ENCODE measurements at places on chromosomes 1 and 21.

DNA sequence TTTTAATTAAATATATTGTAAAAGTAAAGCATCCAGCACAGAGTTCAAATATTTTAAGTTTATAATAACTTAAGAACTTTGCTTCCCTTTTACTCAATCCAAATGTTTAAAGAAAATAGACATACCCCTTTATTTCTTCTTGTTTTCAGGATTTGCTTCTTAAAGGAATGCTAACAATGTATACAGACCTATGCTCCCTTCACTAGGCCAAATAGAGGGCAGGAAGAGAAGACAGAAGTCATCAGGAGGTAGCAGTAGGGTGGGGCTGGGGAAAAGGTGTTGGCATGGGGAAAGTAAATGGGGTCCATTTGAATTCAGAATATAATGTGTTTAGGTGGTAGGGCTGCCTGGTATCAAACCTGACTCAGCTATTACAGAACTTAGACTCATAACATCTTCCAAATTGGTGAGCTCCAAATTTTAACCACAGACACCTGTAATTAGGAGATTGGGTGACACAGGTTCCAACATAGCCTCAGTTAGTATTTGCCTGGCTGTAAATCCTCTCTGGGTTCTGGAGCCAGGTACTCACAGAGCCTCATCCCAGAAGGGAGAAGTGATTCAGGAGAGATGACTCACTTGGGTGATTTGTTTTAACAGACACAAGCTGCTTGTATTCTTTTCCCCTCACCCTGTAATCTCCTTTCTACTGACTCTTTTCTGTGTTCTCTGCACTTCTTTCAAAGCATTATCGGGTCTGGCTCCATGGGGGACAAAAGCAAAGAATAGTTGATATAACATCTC, 60.1 kb upstream of the DUSP10 start:
- DNase-seq = no peak

DNA sequence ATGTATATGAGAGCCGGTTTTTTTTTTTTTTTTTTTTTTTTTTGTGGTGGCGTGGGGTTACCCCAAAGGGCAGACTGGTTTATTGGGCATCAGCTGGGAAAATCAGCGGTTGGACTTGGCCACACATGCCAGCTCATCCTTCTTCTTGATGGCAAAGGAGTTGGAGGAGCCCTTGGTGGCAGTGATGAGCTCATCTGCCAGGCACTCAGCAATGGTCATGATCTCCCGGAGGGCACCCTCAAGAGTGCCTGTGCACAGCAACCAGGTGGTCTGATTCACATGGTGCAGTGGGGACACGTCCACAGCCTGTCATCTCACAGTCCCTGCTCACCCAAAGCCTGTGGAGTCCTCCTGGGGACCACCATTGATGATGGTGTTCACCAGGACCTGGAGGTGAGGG, 62.0 kb downstream of the MRPS6 start:
- no peak for DNase-seq

- DNase-seq = no peak
Measured at GRCh38 chr1:113380075-113380474, 10.2 kb upstream of the MAGI3 start.

DNA sequence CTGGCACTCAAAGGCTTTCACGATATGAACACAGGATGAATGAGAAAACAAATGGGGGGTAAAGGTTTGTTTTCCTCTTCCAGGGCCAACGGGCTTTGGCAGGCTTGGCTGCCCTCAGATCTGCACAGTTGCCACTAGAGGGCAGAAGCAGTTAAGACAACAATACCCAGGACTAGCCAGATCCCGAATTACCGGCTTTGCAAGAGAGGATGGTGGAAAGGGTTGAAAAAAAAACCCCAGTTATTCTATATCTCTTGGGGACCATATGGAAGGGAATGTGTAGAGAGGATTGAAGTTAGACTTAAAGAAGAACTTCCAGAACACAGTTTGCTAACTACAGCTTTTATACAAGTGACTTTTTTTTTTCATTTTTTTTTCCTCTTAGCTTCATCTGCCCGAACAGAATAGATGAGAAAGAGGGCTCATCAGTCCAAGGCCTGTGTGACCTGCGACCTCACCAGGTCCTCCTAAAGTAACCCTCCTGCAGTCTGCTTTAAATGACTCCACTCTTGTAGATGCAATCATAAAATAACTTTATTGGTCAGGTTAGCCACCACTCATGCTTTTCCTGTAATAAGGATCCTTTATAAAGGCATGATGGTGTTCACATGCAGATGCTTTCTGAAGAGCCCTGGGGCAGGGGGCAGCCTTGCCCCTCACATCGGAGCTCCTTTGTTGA, 10.7 kb downstream of the FMOD start:
- DNase-seq = peak; percentile 84

DNA sequence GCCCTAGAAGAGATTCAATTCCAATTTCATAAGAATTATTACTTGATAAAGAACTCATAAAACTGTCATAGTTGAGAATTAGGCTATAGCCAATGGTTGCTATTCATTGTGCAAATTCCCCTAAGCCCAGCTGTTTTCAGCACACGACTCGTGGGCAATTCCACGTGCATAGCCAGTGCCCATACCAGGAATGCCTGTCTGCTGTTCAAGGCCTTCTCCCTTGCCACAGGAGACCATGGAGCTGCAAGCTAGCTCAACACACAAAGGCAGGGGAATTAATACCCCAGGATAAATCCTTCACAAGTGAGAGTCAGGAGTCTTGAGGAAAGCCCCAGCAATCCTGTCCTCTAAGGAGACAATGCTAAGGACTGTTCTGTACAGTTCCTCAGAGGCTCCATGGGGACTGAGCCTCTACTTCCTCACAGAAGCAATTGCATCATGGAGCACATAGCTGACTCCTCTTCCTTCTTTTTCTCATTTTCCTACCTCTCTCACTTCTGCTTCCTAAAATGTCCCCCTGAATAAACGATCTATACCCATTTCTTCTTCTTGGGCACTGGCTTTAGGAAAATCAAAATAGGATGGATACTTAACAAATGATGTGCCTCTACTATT, 19.1 kb upstream of the CHRM3 start:
- DNase-seq = no peak

GRCh38 chr1:2404890-2405511, 7.4 kb downstream of the PEX10 start:
- DNase-seq = no peak

GRCh38 chr21:41478319-41479177, 29.4 kb downstream of the TMPRSS2 start:
- DNase-seq = no peak

- peak; percentile 62 for DNase-seq
Measured at GRCh38 chr1:3651930-3652547, at the start of gene TP73. TP73 (plus strand) TSS chr1:3652516; CDS start chr1:3682366, 29,850 bp downstream.

- no peak for DNase-seq
Measured at GRCh38 chr1:208211921-208212843, 32.0 kb downstream of the PLXNA2 start.

- DNase-seq = no peak
Measured at GRCh38 chr1:182910143-182910542, 42.8 kb downstream of the SHCBP1L start.

DNA sequence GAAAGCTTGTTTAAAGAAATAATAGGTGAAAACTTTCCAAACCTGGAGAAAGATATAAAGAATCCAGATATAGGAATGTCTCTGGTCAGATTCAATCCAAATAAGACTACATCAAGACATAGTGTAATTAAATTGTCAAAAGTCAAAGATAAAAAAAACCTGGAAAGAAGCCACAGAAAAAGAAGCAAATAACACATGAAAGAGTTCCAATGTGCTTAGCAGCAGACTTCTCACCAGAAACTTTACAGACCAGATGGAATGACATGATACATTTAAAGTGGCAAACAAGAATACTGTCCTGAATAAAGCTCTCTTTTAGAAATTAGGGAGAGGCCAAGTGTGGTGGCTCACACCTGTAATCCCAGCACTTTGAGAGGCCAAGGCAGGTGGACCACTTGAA, 1039.9 kb downstream of the KCNT2 start:
- no peak for DNase-seq

GRCh38 chr1:231068762-231069161, 28.7 kb upstream of the FAM89A start:
- no peak for DNase-seq

GRCh38 chr1:56235909-56236510, 343.4 kb downstream of the PLPP3 start:
- DNase-seq = no peak

- no peak for DNase-seq
Measured at GRCh38 chr1:148386617-148387016, 96.5 kb downstream of the PPIAL4G start.

DNA sequence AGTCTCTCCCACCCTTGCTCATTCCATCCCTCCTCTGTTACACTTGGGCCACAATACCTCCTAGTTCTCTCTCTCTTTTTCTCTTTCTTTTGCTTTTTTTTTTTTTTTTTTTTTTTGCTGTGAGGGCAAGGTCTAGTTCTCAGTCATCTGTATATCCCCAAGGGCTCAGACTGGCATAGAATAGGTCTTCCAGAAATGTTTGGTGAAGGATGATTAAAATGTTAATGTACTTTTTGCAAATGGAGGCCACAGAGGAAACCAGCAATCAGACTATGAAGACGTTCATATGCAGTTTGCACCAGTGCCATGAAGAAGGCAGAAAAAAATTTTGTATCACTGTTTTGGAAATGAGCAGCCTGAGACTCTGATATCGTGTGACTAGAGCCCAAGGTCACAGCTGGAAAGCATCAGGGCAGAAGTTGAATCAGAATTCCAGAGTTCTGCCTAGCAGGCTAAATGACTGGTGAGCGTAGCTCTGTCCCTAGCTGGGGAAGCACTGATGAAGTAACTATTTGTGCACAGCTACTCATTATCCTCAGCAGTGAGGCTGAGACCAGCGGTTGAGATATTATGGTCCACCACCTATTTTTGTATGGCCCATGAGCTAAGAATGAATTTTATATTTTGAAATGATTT, 186.5 kb downstream of the TGFBR3 start:
- no peak for DNase-seq

GRCh38 chr1:220278991-220279390, 6.7 kb upstream of the RAB3GAP2 start:
- no peak for DNase-seq

GRCh38 chr1:186980400-186980799, 151.7 kb downstream of the PLA2G4A start:
- DNase-seq = no peak

GRCh38 chr21:45376459-45377324, 28.3 kb upstream of the COL18A1 start:
- no peak for DNase-seq

DNA sequence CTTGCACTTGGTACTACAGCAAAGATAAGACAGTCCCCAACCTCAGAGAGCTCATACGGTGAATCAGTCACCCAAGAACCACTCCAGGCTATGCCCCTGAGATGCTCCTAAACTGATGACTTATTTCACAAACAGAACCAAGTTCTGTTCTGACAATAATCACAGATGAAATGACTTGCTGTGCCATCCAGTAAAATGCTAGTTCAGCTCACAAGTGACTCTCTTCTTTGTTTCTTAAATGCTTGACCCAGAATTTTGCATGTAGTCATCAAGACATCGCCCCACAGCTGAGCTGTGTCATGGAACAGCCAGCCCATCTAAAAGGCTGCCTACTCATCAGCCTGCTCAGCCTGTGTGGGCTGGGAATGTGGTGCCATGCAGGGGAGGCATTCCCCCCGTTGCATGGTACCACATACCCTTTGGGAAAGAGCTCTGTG, 6.1 kb upstream of the SLC19A2 start:
- no peak for DNase-seq

DNA sequence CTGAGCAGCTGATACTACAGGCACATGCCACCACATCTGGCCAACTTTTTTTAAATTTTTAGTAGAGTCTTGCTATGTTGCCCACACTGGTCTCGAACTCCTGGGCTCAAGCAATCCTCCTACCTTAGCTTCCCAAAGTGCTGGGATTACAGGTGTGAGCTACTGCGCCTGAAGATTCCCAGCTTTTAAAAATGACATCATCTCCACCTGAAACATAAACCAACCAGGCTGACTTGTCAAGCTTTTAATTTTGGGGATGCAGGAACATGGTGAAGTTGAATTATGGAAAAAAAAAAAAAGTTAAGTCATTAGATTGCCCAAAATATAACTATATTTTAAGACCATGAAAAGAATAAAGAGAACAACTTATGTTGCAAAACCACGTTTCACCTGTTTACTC, 186.3 kb upstream of the DMRTA2 start:
- no peak for DNase-seq

GRCh38 chr1:54953846-54954245, 26.6 kb upstream of the TMEM61 start:
- no peak for DNase-seq

GRCh38 chr1:22763487-22764200, 53.0 kb downstream of the EPHB2 start:
- DNase-seq = no peak

DNA sequence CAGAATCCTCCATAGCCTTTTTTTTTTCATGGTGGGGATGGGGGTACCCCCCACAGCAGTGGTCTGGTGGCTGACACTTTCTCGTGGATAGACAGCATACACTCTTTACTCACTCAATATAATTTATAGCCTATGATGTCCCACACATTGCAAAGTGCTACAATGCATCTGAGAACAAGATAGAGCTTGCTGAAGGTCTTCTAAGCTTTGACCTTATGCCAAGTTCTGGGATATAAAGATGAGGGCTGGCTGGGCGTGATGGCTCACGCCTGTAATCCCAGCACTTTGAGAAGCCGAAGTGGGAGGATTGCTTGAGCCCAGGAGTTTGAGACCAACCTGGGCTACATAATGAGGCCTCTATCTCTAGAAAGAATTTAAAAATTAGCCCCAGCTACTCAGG, 78.0 kb downstream of the MPZL1 start:
- DNase-seq = no peak

- DNase-seq = no peak
Measured at GRCh38 chr1:54851936-54852524, 35.0 kb downstream of the DHCR24 start.

DNA sequence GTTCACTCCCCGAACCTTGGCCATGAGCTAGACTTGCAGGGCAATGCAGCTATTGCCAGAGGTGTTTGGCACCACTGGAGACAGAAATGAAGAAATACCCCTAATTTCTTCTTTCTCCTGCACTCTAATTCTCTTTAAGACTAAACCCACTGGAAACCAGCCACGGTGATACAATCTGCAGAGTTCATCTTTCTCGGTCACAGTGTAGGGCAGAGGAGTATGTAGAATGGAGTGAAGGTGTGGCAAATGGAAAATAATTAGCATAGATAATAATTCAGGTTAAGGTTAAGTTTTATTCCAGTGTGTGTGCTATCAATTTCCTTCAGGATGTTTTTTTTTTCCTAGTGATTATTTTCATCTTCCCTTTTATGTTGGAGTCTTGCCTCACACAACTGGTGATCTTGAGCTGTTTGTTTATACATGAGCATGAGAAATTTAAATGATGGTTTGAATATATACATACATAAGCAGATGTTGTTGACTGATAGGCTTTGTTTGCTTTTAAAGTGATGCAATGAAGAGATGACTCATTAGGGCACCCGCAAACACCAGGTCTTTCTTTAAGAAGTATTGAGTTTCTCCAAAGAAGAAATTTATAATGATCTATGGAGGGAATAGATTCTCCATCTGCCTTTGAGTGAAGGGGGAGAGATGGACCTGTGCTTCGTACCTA, 81.9 kb downstream of the SPATA17 start:
- DNase-seq = no peak

- no peak for DNase-seq
Measured at GRCh38 chr1:228083871-228084278, 1.4 kb downstream of the ARF1 start.

- DNase-seq = peak; percentile 13
Measured at GRCh38 chr1:56638248-56638647, 6.9 kb upstream of the PRKAA2 start.

GRCh38 chr1:16442265-16442664, 1.7 kb downstream of the NECAP2 start:
- DNase-seq = no peak

All from COR-L47 (cell line).